GM04503 (cell line): ENCODE measurements at places on chromosomes 3 and 15.

DNA sequence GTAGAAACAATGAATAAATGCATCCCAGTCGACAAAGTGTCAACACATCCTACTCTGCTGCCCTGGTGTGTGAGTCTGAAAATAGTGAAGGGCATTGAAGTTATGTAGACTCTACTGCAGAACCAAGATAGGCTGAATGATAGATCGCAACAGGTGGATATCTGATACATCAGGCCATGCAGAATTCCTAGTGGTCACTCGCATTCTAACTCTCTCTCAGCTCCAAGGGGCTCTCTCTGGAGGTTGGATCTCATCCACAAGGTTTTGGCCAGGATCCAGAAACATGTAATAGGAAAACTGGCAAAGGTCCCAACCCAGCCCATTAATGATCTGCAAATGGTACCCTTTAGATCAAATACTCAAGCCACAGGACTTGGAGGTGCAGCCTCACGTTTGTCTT, 514.1 kb downstream of the MAGI1 start:
- no peak for DNase-seq

GRCh38 chr3:167776066-167776685, 40.7 kb downstream of the SERPINI1 start:
- DNase-seq, result no peak

GRCh38 chr15:38613085-38613484, 48.5 kb upstream of the RASGRP1 start:
- no peak for DNase-seq

DNA sequence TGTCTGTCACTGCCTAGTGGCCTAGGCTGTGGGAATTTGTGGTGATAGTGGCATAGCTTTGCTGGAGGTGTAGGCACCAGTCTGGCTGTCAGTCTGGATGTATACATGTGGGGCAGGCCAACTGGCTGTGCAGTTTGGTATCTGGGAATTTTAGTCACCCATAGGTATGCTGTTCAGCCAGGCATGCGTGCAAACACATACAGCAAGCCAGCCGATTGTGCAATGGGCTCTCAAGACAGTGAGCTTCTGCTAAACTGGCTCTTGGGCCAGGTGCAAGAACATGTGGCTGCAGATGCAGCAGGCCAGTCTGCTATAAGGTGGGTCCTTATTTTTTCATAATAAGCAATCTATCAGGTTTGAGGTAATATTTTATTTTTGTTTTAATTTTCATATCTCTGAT, 87.1 kb upstream of the PLSCR5 start:
- DNase-seq, result no peak

GRCh38 chr15:75107516-75107907, 84.1 kb downstream of the PPCDC start:
- no peak for DNase-seq

GRCh38 chr3:101825904-101826445, 23.3 kb upstream of the NFKBIZ start:
- DNase-seq, result no peak

GRCh38 chr3:73743551-73743950, 118.8 kb upstream of the PDZRN3 start:
- DNase-seq, result no peak

- DNase-seq, result no peak
Measured at GRCh38 chr15:48433226-48433886, 102.1 kb downstream of the DUT start.

DNA sequence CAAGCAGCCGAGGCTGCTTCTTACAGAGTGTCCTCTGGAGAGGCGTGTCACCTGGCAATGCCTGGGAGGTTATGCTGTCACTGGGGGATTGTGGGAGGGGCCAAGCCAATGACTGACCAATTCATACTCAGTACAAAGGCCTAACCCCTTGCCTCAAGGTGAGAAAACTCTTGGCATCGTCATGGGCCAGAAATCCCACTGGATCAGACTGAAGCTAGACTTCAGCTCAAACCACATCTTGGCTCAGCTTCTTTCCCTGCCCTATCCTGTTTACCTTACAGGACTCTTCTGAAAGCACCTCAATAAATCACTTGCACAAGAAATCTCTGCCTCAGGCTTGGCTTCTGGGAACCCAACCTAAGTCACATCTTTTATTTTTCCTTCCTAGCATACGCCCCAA, 9.5 kb downstream of the ANAPC13 start:
- DNase-seq, result no peak

DNA sequence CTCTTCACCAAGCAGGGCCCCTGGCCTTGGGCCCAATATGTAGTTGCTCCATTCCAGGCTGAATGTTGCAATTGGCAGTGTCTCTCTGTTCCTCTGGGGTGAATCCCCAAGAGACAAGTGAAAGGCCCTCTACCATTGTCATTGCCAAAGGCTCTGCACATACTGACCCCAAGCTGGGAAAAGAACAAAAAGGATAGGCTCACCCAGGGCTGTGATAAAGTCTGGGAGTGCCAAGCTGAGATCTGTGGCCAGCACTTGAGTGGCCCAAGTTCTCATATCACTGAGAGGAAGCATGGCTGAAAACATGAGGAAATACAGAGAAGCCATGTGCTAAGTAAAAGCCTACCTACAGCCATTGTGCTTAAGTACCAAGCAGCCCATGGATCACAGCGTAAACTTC, 612.2 kb upstream of the EPHA6 start:
- DNase-seq, result no peak

DNA sequence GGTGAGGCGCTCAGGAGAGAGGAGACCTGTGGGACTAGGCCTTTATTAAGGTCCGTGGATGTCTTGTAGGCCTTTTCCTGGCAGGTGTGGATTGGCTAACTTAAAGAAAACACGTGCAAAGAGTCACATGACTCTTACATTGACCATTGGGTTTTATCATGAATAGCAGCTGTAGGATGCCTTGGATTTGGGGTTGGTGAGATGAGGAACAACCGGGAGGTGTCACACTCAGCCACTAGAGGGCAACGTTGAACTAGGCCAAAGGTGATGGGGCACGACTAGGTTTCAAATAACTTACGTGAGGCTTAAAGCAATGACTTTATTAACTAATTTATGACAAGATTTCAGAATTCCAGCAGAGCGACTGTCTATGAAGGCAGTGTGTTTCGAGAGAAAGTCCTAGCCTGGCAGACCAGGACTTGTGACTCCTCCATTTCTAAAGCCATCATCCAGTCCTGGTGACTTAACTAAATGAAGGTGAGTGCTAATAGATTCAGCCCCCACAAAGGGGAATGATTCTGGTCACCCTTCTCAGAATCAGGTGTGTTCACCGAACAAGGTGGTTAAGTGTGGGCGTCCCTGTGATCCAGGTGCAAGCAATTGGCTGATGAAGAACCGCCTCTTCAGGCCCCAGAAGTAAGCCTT, 345.6 kb downstream of the MCTP2 start:
- DNase-seq, result no peak

DNA sequence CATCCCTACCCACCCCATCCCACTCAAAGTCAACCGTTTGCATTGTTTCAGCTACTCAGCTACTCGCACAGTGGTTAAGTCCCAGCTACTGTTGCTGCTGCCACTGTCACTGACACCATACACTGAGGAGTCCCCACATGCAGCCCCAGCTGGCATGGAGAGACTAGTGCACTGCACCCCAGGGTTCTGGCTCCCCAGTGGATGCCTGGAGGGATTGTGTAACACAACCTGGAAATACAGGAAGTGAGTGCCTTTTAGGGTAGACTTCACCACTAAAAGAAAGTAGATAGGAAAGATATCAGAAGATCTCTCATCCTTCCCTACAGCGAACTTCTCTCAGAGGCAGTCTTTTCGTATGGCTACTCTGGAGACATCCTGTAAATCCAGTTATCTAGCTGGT, 169.2 kb upstream of the STRIT1 start:
- no peak for DNase-seq

DNA sequence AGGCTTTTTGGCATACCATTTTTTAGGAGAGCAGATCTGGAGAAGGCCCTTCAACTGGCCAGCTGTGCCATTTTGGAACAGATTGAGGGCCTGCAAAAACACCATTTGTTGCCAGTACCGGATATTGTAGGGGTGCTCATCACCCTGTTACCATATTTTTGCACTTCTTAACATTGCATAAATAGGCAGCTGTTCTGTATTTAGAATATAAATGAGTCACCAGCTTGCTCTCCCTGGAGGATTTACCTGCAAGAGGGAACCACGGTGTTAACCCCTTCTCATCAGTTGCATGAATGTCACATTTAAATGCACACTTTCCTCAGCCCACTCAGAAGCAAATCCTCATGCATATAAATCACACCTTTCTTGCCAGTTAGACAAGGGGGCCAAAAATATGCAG, 435.6 kb downstream of the ROBO2 start:
- DNase-seq, result no peak

DNA sequence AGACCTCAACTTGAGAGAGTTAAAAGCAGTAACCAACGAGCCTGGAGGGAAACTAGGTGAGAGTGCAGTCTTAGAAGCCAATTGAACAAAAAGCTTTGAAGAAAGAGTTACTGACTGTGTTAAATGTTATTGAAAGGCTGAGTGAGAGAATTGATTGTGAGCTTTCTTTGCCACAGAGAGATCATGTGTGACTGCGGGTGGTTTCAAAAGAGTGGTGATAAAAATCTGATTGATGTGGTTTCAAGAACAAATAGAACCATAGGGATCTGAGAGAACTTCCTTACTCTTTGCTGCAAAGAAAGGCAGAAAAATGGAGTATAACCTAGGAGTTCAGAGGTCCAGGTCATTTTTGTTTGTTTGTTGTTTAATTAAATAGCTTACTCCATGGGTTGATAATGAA, 759.9 kb upstream of the ALCAM start:
- DNase-seq, result no peak

DNA sequence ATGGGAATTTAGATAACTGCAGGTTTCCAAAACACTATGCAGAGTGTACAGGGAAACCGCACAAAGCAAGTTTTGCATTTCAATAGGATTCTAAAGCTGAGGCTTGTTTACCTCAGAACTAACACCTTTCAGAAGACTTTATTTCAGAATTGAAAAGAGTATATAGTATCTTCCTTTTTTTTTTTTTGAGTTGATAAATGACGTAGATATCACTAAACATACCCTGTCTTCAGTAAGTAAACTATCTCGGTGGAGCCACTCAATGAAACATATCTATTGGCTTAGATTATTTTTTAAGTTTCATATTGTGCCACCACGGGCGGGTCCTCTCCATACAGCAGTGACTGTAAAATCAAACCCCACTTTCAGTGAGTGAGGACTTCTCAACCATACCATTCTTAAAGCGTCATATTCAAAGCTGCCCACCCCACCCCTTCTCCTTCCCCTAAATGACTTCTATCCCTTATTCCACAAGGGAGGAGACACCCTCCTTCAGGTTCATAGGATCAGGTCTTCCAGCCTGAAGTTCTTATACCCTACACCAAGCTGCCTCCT, 2.0 kb upstream of the TBL1XR1 start:
- DNase-seq, result no peak

DNA sequence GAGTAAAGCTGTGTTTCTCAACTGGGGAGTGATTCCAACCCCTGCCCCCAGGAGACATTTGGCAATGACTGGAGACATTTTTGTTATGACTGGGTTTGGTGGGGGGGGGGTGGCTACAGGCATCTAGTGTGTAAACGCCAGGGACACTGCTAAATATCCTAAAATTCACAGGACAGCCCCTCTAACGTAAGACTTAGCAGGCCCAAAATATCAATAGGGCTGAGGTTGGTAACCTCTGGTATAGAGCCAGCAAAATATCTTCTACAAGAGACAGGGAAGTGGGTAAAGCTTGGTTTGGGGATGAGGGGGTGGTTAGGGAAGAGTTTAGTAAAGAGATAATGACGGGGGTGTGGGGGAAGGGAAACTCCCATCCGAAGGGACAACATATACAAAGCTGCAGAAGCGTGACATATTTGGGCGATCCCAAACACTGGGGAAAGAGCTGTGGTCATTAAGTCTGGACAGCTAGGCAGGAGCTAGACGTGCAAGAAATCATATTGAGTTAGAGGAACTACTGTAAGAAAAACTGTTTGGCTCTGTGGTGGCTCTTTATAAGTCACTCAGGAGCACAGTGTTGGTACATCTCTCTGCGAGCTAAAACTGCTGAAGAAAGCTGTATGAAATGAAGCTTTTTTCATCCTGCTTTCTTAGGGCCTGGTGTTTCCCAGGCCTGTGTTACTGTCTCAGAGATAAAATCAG, 697 bp upstream of the TRIM69 start:
- no peak for DNase-seq

DNA sequence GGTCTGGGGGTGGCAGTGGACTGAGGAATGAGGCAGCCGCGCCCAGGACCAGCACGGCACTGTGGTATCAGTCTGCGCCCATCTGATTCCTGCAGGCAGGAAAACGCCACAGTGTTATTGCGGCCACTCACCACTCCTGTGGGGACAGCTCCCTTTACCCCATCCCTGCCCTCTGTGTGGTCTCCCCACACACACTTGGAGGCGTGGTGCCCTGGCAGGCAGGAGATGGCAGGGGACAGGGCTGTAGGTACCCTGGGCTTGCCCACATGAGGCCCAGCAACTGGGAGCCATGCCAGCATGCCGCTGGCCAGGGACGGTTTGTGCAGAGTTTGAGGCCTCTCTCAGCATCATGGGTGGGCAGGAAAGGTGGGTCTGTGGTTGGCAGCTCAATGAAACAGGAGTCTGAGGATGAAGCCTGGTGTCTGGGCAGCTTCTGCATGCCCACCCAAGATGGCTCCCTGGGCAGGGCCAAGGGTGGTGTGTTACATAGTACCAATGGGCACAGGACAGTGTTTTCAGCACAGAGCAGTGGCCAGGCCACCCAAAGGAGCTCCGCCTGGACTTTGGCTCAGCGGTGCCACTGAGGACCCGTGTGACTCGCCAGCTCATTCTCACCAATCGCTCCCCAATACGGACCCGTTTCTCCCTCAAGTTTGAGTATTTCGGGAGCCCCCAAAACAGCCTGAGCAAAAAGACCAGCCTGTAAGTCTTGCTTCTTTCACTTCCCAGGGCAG, 27.2 kb downstream of the ACAA1 start:
- DNase-seq, result no peak

- peak; percentile 7 for DNase-seq
Measured at GRCh38 chr15:60865507-60865906, 363.6 kb downstream of the RORA start.

DNA sequence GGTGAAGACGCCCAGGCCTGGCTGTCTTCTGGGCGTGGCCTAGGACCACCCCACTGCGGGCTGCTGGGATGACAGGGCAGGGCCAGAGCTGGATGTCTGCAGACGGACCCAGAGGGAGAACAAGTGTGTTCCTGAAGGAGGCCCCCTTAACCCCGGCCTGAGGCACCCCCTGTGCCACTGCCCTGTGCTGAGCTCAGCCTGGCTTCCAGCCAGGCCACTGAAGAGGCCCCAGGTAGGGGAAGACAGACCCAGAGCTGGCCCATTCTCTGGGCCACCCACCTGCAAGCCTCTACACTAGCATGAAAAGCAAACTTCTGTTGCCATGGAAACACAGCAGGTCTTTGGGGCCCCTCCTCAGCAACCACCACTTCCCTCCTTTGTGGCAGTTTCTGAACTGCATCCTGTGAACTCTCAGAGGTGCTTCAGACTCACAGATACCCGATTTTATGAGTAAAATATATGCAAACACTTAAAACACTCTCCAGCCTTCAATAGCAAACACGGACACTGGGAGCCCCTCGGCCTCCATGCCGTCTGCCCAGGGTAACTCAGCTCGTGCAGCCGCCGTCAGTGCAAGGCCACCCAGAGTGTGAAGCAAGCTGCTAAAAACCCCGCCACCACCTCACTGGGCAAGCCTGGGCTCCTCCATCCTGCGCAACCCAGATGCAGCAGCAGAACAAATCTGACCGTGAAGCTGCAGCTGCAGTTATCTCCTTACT, 42.5 kb downstream of the CMTM6 start:
- DNase-seq, result no peak

GRCh38 chr3:46733026-46733800, 15.5 kb upstream of the PRSS50 start:
- DNase-seq, result no peak

- no peak for DNase-seq
Measured at GRCh38 chr3:179016979-179017670, 54.5 kb downstream of the ZMAT3 start.
